NCI-H1048 (cell line): ENCODE measurements at places on chromosomes 5 and 9.
A peak's percentile ranks its signal among the peaks of the same experiment; 100 is the strongest.

- DNase-seq, result no peak
Measured at GRCh38 chr5:141533897-141534296, 45.0 kb downstream of the PCDHGC5 start.

- DNase-seq, result no peak
Measured at GRCh38 chr5:10266137-10266536, 16.1 kb downstream of the CCT5 start.

GRCh38 chr5:157197086-157197485 is 16.4 kb downstream of the ITK start:
- DNase-seq, result no peak

GRCh38 chr9:110835404-110835803 is 166.8 kb downstream of the MUSK start:
- no peak for DNase-seq

- no peak for DNase-seq
Measured at GRCh38 chr9:98523231-98523901, 185.4 kb downstream of the GABBR2 start.

- DNase-seq, result no peak
Measured at GRCh38 chr5:146339715-146340259, 1.1 kb downstream of the POU4F3 start.

- no peak for DNase-seq
Measured at GRCh38 chr5:142797420-142797819, 27.2 kb downstream of the ARHGAP26 start.

DNA sequence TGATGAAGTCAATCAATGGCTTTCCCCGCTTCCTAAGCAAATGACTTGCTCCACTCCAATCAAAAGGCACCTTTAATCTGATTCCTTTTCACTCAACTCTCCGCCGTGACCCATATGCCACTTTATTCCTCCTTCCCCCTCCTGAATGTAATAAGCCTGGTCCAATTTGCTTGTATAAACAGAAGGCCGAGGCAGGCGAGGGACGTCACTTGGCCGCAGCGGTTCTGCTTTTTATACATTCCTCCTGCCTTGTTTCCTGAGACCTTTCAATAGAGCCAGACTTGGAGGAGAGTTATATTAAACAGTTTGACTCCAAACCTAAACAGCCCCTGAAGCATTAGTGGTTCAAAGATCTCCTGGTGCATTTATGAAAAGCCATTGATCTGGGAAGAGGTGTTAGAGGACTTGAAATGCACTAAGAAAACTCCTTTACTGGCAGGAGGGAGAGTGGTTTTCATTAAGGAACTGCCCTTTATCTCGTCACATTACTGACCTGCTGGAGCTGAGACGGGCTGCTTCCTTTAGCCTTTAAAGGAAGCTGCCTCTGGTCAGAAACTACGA is 273.4 kb downstream of the SLIT3 start:
- DNase-seq, result peak; percentile 66

DNA sequence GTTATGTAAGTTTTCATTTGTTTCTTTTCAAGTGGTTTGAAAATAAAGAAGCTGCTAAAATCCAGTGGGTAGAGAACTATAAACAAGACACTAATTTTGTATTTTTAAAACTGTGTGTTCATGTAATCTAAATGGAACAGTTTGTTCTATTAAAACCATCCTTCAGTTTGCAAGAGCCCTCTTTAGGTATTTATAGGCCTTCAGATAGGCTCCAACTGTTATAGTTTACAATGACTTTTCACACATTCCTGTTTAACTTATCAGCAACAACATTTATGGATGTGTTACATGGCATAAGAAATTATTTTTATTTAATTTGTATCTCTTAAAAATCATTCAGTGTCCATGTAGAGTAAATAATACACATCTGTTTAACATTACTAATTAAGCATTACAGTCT is 126.7 kb upstream of the SLCO6A1 start:
- DNase-seq, result no peak

- no peak for DNase-seq
Measured at GRCh38 chr5:77360381-77360780, 131.7 kb downstream of the WDR41 start.

DNA sequence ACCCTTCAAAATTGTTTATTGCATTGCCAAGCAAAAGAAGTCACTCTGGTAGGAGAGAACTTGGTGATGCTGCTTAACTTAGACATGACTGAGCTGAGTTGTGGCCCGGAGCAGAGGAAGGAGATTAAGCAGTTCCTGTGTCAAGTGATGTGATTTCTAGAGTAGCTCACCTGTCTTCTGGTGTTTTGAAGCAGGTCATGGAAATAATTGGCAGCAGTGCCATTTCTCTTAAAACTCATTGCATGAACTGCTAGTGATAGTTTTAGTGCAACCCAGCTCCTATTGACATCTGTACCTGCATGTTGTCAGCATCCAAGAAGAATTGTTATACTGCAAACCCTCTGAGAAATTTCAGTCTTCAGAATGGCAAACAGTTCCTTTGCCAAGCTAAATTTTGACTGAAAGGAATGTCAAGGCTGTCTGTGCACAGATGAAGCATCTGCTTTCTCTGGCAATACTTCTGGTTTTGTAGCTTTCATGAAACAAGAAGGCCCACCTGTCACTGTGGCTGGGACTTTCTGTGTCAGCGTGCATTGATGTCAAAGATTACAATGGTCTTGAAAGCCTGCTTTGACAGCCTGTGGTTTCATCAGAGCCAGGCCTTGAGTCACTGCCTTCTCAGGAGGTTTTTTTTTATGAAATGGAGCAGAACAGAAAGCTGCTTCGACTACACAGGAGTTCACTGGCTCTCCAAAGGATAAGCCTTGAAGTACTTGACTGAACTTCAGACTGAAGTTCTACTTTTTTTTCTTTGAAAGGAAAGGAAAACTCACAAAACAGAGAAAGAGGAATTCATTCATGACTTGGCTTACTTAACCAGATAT is 90.6 kb downstream of the RALGPS1 start:
- no peak for DNase-seq

GRCh38 chr5:4929092-4929655 is 211.0 kb upstream of the ADAMTS16 start:
- no peak for DNase-seq

- DNase-seq, result no peak
Measured at GRCh38 chr9:124271660-124272059, 13.9 kb downstream of the NEK6 start.

DNA sequence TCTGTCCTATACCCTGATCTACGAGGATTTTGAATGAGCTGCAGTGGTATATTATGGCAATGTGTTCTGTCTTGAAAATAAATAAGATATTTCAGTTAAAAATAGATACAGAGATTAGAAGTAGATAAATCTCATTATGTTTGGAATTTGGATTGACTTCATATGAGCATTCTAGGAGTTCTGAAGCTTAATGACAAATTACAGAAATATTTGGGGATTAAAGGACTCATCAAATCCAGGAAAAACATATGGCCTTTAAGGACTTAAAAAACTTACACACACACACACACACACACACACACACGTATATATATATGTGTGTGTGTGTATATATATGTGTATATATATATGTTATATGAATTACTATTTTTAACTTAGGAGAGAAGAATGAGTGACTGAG is 446.9 kb upstream of the CD180 start:
- DNase-seq, result no peak

DNA sequence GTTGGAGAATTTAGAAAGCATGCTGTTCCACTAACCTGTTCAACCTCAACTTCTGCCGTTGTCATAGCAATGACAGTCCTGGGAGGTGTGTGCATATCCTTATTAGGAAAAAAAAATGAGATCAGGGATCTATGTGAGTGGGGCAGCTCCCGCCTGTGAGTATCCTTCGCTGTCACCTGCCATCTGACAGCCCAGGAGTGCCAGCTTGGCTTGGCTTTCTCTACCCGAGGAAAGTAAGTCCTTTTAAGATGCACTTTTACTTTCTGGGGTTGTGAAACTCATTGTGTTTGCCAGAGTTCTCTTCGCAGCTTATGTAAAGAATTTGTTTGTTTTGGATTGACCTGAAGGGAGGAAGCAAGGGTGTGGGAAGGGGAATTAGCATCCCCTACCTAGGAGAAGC is 21.8 kb downstream of the PCDHAC2 start:
- no peak for DNase-seq

DNA sequence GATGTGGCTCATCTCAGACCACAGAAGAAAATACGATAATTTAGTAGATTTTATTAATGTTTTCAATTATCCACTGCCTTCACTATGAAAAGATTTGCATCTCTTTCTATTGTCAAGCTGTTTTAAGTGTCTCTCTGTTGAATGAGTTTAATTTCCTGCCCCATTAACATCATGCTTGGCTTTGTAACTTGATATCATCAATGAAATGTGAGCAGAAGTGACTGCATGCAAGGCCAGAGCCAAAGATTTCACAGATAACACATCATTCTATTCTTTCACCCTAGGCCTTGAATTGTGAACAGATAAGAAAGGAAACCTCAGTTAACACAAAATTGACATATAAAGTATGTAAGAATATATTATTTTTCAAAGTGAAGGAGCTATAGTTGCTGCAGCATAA is 986.4 kb upstream of the CDH18 start:
- DNase-seq, result no peak

DNA sequence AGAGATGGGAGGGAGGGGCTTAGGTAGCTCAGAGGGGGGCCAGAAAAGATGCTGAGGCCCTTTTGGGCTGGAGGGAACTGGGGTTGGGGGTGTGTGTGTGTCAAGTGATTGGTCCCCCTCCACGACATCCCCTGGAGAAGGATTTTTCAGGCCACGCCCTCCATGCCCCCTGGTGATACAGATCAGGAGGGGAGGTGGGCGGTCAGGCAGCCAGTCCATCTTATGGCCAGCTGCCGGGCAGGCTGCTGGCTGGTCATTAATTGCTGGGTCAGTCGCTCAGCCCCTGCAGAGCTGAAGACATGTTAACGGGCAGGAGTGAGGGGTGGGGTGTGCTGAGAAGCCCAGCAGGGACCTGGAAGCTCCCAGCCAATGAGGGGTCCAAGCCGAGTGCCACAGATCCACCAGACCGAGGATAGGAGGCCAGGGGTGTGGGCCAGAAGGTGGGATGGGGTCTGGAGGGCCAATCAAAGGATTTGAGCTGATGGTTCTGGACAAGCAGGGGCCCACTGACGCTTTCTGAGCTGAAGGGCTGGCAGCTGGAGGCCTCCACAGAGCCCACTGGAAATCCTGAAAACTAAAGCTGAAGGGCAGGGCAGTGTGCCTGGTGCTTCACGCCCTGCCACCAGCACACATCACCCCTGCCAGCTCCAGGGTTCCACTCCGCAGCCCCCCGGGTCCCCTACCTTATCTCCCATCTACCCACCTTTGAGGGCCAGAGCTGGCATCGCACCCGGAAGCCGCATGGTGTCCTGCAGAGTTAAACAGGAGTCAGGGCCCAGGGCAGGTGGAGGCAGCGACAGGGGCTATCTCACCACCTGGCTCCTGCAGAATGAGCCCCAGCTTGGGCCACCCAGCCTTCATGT is 19.1 kb downstream of the PDGFRB start:
- DNase-seq, result no peak

- DNase-seq, result no peak
Measured at GRCh38 chr5:36661456-36662220, 55.2 kb downstream of the SLC1A3 start.

GRCh38 chr5:91499943-91500531 is 116.9 kb upstream of the ARRDC3 start:
- peak; percentile 57 for DNase-seq

GRCh38 chr5:168946363-168946762 is 354.6 kb downstream of the SLIT3 start:
- DNase-seq, result no peak

DNA sequence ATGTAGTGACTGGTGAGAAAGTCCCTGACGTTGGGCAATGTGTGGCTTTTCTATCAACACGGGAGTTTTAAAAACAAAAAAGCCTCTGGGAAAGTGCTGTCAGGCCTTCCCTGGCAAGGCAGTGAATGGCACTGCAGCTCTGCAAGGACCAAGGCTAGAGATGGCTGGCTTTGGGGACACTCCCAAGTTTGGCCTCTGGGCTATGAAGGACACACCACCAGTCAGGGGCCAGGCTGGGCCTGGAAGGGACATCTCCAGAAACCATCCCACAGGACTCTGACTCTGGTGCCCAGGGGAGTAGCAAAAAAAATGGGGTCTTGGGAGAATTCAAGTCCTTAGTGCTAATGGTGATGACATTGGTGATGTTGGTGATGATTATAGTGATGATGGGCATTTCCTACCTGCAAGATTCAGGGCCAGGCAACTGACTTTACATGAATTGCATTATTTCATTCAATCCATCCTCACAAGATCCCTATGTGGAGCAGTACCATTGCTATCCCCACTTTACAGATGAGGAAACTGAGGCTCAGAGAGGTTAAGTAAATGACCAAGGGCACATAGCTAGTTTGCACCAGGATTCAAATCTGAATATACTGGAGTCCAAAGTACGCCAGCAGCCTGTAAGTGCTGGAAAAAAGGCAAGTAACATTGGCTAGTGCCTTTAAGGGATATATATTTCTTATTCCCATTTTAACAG is 2.6 kb upstream of the PPARGC1B start:
- no peak for DNase-seq

DNA sequence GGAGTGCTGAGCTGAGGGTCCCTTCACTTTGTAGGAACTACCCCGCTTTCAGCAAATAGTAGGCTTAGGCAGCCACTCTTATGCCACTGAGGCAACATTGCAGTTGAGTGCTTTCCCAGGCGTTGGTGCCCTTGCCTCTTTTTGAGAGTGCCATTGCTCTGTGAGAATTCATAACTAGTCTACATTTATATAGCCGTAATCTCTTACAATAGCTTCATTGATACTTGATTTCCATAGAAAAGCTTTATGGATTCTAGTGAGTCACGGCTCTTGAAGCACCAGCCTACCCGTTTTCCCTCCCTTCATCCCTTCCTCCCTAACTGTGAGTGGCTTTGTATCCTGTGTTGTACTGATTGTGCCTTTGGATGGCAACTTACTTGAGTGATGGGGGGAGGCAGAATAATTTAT is 283.9 kb downstream of the AOPEP start:
- DNase-seq, result peak; percentile 22

- no peak for DNase-seq
Measured at GRCh38 chr5:95181644-95182043, 103.2 kb downstream of the MCTP1 start.

GRCh38 chr5:142743592-142744441 is 26.4 kb upstream of the ARHGAP26 start:
- DNase-seq, result no peak

DNA sequence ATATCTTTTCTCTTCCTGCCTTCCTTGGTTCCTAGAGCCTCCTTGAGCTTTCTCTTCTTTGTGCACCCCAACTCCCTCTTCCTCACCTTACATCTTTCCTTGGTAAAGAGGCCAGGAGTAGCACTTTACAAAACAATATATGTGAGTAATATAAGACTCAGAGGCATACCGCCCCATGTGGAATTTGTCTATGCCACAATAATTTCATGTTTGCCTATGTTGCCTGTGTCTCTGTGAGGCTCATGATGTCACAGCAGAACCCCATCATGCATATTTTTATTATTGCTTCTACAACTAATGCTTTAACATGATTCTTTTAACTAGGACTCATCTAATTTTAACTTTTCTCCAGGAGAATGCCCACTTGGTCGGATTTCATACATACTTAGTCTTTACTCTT is 15.0 kb upstream of the LVRN start:
- no peak for DNase-seq

GRCh38 chr5:116536316-116537083 is 38.1 kb downstream of the SEMA6A start:
- DNase-seq, result no peak
